ENCODE measurements at places on chromosomes 2 and 18. TPM values are rescaled to one million over a fixed set of nuclear protein-coding genes. Genes with fewer than 3 reads are reported as not detected.

DNA sequence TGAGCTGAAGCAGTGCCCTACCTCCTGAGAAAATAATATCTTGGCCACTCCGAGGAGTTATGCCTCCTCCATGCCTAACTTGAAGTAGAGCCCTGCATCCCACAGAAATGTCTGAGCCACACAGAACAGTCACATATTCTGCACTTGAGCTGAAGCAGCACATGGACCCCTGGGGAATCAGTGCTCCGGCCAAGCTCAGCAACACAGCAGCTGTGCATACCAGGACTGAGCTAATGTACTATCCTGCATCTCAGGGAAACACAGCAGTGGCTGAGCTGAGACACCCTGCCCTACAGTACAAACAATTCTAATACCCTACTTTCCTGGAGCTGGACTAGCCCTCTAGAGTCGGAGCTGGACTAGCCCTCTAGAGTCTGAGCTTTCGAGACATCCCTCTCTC is 166.9 kb downstream of the ZNF516 start:
- no peak for DNase-seq

GRCh38 chr2:162116352-162116751 is 35.7 kb downstream of the GCG start:
- DNase-seq = no peak

- no peak for DNase-seq
Measured at GRCh38 chr2:216056739-216057138, 24.9 kb downstream of the PECR start.

DNA sequence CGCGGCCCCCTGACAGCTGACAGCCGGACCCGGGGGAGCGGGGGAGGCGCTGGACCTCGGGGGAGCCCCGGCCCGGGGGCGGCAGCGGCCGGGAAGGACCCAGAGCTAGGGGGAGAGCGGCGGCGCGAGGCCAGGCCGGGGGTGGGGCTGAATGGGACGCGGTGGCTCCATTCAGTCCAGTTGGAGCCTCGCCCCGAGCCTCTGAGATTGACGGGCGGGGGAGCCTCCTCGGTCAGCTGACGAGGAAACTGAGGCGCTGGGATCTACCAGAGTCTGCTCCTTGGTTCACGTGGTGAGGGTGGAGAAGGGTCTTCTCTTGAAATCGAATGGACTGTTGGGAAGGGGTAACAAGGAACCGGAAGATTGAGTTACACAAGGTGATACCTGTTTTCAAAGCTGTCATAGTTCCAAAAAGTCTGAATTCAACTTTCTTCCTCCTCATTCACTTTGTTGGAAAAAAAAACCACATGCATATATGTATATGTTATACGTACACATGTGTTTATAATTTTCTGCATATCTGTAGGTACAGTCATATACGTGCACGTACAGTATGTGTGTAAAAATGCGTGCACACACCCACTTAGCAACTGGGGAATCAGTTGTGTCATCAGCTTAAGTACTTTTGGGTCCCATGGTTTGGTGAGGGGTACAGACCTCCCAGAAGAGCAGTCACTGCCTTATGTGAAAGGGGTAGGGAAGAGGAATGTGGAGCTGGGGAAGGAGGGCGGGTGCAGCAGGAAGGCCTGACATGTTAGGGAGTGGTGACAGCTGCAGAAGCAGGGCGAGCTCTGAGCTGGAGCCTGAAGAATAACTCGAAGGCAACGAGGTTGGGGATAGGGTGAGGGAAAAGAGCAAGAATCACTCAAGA is 628 bp downstream of the PPP1R7 start:
- no peak for DNase-seq

DNA sequence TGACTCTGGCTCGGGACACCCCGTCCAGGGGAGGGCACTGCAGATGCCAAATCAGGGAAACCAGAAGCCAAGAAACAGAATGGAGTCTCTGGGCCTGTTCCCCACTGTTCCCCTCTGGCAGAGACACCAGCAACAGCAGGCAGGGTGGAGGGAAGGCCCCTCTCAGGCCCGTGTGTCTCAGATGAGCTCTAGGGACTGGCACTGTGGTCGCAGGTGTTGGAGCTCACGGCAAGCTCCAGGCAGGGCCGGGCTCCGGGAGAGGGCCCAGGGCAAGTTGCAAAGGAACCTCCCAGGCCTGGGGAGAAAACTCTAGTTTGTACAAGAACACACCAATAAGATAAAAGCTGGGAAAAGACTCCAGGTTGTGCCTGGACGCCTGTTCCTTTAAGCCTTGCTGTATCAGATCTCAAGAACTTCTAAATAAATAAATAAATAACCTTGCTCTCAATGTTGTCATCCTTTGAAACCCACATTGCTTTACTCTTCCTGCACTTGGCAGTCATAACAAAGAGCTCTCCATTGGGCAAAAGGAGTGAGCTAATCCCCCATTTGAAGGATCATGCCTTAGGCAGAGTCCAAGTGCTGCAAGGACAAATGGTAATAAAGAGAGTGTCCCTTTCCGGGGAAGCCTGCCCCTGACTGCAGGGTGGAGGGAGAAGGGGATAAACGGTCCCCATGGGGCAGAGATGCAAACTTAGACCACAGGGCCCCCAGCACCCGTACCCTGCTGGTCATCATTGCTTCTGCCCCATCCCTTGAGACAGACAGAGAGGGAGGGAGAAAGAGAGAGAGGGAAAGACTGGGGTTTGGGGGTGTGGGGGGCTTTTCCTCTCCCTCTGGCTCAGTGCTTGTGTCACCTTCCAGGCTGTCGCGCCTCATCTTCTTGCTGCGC is 33.3 kb downstream of the CNGA3 start:
- DNase-seq = no peak

DNA sequence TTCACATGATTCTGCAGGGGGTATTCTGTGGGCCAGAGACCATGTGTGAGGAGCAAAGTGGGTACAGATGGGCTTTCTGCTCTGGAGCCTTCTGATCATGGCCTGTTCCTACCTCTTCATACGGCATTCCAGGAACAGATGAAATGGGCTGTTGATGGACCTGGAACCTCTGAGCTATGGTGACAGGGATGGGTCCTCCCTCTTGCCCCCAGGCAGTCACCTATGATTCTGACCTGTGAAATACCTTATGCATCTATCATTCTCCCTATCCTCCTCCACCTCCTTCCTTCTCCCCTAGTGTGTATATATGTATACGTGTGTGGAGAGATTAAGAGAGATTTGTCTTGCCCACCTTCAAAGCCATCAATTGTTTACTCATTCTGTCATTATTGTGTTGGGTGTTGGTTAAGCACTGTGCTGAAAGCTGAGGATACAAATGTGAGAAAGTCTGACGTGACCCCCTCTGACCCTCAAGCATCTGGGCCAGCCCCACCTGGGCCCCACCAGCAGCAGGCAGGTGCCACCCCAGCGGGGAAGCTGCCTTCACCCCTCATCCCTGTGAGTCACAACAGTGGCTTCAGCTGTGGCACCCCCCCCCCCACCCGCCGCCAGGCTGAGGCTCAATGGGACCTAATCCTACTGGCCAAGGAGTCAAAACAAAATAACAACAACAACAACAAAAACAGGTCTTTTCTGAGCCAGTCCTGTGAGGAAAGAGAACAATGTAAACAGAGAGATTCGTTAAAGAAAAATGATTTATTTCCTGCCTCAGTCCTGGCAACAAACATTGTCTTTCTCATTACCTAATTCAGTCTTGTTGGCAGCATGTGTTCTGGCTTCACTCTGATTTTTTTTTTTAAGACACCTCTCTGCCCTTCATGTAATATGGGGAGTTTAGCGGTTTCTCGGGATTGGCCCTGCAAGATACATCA is 103.8 kb upstream of the CDC42EP3 start:
- DNase-seq = no peak

- DNase-seq = peak; percentile 20
Measured at GRCh38 chr2:128276878-128277675, 41.6 kb downstream of the HS6ST1 start.

DNA sequence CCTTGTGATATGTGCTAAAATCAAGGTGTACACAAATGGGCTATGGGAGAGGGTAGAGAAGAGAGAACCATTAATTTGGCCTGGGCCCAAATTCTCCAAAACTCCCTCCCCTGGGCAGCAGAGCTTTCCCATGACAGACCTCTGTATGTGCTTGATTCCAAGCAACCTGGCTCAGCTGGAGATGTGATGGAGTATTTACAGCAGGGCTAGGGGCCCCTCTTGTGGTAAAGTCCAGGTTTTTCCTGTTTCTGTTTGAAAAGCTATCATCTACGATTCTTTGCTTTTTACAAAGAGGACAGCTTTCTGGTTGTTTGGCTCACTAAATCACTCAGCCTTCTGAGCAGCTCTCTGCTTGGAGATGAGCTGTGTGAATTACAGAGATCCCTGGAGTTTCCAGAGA is 40.3 kb downstream of the KCNS3 start:
- no peak for DNase-seq

GRCh38 chr2:240457223-240458043 is 22.0 kb downstream of the GPC1 start:
- DNase-seq = peak; percentile 92

GRCh38 chr18:22378672-22379282 is 38.9 kb downstream of the CTAGE1 start:
- DNase-seq = peak; percentile 41

DNA sequence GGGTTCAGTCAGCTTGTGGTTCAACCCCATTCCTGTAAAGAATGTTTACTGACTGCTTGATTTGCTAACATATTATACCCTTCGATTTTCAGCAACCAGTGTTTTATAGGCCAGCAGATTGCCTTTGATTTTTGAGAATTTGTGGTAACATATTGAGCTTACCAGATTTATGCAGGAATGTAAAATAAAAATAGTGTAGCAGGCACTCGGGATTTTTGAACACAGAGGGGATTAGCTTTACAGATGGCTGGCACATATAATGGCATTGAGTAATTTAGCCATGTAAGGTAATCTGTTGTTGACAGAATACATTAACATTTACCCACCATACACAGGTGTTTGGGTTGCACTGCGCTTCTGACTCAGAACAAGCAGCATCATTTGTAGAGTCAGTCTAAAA is 354.0 kb downstream of the LRRTM1 start:
- DNase-seq = no peak

DNA sequence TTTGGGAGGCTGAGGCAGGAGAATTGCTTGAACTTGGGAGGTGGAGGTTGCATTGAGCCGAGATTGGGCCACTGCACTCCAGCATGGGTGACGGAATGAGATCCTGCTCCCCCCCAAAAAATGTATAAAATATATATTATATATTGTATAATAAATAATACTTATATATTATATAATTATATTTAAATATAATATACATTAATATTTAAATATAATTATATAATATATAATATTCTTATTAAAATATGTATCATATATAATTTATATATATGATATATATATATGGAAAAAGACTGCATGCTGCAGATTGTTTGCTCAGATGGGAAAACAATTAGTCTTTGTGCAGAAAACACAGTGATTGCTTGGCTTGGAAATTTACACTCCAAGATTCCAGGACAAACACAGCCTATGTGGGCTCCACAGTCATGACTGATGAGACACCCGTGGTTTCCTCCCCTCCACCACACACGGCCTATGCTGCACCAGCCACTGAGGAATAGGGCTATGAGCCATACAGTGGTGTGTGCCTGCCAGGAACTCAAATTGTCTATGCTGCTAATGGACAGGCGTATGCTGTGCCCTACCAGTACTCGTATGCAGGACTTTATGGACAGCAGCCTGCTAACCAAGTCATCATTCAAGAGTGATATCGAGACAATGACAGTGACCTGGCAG is 30.0 kb downstream of the PMAIP1 start:
- no peak for DNase-seq

DNA sequence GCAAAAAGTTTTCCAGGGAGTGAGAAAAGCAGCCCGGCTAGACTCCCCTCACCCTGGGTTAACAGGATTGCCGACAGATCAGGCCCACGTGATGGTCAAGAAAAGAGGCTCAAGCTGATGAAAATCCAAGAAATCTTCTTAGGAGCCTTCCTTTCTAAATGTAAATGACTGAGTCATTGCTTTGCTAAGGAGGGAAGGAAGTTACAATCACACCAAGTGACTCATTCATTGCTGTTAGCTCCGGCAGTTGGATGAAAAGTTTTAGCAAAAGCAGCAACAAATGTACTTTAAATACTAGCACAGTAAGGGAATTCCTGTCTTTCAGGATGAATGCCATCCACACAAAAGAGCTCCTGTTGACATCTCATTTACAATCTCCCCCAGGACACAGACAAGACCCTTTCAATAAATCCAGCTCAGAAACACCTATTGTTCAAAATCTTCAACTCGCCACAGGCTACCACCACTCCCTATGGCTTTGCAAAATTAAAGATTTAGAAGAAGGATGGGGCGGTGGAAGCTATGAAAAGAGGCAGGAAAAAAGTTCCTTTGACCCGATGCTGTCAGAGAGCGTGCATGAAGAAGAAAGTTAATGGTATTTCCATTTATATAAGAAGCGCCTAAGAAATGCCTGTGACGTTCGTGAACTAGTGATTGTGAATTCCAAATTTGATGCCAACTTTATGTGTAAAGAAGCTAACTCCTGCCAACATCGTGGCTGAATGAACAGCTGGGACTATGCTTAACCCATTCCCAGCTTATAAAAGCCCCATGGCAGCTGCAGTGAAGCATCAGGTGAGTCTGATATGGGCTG is 153.7 kb downstream of the TGIF1 start:
- DNase-seq = peak; percentile 82

DNA sequence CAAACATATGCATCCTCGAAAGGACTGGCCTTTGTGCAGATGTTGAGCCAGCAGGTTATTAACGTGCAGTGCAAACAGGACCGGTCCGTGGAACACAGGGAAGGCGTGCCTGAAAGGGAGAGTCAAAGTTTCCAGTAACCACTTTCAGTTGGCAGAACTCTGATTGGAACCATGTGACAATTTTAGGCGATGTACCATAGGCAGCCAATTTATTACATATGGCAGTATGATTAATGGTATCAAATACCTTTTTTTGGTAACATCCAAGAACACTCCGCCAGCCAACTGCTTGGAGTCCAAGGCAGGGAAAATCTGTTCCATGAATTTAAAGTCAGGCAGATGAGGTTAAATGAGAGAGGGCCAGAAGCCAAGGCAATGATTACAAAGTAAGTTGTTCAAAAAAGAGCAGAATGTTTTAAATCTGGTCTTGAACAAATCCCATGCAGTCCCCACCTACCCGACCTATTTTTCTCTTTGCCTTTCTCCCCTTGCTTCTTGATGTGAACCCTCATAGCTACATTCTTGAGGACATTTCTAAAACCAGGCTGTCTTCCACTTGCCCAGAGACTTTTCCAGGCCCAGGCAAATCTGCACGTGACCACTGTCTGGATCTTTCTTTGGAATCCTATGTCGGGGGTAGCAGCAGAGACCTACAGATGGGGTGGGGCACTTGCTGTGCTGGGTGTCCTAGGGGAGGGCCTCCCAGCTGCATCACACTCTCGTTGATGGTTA is 351.7 kb downstream of the HRH4 start:
- DNase-seq = no peak

CFAP221 gene
- 0.46 TPM for total RNA-seq

KCNG2 gene
- 0.15 TPM for total RNA-seq

SMYD1 gene
- total RNA-seq = 0.04 TPM

PLGLB2 gene
- 0.68 TPM for total RNA-seq

CELF4 gene
- 1.5 TPM for total RNA-seq

APOB gene
- 0.26 TPM for total RNA-seq

SLC5A7 gene
- total RNA-seq = not detected

Measured in H9 (cell line).